ENCODE measurements at places on chromosomes 2 and 18. TPM values are rescaled to one million over a fixed set of nuclear protein-coding genes. Genes with fewer than 3 reads are reported as not detected.

The AFTPH gene
- polyA plus RNA-seq: 41.9 TPM

The HOXD9 gene
- polyA plus RNA-seq: 0.37 TPM

The MC2R gene
- polyA plus RNA-seq: not detected

The ESPNL gene
- polyA plus RNA-seq: 0.20 TPM

The DNER gene
- polyA plus RNA-seq: 2.0 TPM

DNA sequence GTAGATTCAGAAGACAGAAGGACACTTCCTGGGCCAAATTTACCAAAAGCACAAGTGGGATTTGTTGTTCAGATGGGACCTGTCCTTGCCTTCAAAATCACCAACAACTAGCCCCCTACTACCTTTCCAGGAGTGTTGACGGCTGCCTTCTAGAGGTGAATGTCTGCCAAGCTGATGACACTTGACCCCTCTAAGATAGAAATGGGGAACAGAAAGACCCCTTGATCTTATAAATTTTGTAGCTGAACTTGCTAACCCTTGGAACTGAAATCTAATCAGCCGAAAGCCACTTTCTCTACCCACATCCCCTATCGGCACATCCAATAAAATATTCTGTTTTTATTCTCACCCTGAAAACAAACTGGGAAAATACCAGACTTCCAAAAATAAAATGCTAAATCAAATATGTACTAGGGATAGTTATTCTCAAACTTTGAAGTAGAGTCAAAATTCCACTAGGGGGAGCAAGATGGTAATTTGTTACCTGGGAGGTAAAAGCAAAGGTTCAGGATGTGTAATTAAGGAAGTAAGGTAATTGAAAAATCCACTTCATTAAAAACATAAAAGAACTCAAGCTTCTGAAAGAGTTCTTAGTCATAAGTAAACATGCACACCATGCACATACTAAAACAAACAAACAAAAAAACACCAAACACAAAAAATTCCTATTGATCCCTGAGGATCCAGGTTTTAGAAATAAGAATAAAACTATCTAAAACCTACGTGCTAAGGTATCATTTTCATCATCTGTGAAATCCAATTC, 119.2 kb downstream of the ANKRD44 start:
- peak; percentile 61 for DNase-seq

DNA sequence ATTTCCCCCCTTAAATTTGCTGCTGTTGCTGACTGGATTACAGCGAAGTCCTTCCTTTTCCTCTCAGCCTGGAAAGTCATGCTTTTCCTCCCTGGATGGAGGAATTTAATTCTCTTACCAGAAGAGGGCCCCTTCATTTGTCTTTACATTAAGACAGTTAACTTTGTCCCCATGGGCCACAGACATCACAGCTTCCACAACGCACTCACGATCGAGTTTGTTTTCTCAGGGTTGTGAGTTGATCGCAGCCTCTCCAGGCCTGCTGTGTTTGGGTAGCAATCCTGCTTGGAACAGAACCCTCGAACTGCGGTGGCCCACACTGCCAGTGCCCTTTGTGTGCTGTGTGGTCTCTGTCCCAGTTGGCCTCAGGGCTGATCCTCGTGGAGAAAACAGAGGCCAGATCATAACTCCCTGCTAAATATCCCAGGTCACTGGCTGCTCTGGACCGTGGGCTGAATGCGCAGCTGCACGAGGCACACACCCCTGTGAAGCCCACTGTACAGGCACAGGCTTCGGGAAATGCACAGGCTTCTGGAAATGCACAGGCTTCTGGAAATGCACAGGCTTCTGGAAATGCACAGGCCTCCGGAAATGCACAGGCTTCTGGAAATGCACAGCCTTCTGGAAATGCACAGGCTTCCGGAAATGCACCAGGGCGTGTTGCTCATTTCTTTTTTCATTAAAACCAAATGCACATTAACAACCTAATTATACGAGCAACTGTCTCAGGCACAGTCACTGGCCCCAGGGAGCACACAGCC, 2.2 kb upstream of the PDIA6 start:
- peak; percentile 28 for DNase-seq

- DNase-seq: no peak
Observed at GRCh38 chr2:61832183-61832841, 21.5 kb downstream of the FAM161A start.

DNA sequence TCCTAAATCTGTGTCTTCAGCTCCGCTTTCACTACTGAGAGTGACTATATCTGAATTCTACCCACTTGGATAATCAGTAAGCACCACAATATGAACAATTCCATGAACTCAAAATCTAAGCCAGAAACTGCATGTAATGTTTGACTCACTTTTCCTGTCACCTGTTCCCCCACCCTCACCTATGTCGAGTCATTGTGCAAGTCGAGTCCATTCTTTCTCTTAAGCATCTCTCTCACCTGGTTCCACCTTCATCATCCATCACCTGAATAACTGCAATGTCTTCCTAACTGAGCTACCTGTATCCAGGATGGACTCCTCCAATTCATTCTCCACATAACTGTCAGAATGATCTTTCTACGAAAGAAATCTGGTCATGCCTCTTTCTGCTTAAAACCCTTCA, 58.2 kb downstream of the PPP1R1C start:
- no peak for DNase-seq

DNA sequence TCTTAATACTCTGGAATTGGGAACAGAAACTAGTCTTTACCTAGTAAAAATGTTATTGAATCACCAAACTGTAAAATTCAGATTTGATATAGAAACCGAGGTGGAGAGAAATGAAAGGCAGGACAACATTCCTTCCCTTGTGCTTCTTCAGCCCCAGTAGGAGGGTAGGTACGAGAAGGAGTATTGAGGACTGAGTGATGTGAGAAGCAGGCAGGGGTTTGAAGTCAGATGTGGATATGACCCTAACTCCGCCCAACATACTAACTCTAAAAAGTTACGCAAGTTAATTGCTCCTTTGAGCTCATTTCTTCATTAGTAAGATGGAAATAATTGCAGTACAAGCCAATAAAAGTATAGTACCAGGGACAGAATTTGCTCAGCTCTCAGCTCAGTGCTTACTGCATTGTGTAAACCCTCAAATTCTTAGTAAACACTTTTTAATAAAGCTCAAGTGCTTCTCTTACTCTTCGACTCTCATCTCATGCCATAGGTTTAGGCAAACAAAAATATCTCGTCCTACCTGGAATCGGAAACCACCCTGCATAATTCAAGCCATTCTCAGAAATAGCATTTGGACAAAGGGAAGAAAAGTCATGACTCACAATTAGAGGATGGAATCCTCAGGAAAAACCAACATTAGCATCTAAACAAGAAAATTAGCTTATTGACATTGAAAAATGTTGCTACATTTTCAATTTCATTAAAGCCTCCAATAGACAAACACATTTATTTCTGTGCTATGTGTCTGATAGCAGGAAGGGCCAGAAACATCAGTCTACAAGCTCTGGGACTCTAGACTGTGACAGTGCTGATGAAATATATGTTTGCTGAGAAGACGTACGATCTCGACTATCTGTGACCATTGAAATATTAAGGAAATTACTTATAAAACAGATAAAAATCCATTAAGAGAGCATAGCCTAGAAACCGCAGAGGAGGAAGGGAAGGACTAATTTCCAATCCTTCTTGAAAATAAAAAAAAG, 161.3 kb downstream of the HNMT start:
- no peak for DNase-seq

GRCh38 chr18:23765931-23766330, 76.7 kb downstream of the LAMA3 start:
- no peak for DNase-seq

GRCh38 chr2:41710944-41711343, 336.9 kb upstream of the PKDCC start:
- no peak for DNase-seq

GRCh38 chr2:23146011-23146410, 239.0 kb upstream of the KLHL29 start:
- no peak for DNase-seq

- no peak for DNase-seq
Observed at GRCh38 chr18:61587865-61588264, 254.6 kb downstream of the CDH20 start.

DNA sequence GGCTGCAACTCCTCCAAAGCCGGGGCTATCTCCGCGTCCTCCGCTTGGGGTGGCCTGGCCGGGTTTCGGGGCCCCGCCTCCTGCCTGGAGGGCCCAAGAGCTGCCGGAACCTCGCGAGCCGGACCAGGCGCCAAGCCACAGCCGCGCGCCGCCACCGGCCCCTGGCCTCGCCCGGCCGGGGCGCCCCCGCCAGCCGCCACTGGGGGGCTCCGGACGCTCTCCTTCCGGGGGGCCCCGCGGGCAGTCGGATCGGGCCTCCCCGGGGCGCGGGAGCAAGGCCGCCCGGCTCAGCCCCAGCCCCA, 17.4 kb upstream of the HAAO start:
- peak; percentile 94 for DNase-seq

- DNase-seq: peak; percentile 38
Observed at GRCh38 chr2:190540048-190540447, 5.5 kb upstream of the NEMP2 start.
